ENCODE measurements at places on chromosomes 1 and 21. TPM values are rescaled to one million over a fixed set of nuclear protein-coding genes. Genes with fewer than 3 reads are reported as not detected.
A peak's percentile ranks its signal among the peaks of the same experiment; 100 is the strongest.

DNA sequence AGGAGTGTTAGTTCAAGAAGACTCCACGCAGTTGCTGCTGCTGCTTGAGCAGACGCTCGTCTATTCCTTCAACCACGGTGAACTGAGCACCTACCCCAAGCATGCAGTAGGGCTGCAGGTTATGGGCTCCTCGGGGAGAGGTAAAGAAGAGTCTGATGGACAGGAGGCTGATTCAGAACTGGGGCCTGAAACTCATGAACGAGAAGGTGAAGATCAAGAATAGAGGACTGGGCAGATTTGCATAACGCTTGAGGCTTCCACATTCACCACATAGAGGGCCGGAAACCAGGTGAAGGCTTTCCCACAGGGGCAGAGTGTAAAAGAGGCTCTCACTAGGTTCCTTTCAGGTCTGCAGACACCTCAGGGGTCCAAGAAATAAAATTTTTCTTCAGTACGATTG, 9.1 kb downstream of the ABCA4 start:
- DNase-seq = no peak

- no peak for DNase-seq
Measured at GRCh38 chr1:152537496-152537895, 23.2 kb downstream of the CRCT1 start.

- no peak for DNase-seq
Measured at GRCh38 chr1:29213055-29213454, 17.7 kb downstream of the MECR start.

GRCh38 chr1:156394835-156395461, 25.9 kb downstream of the RHBG start:
- no peak for DNase-seq

- peak; percentile 39 for DNase-seq
Measured at GRCh38 chr21:38148046-38148445, 108.7 kb upstream of the KCNJ15 start.

- no peak for DNase-seq
Measured at GRCh38 chr1:209621741-209622655, 30.2 kb downstream of the LAMB3 start.

DNA sequence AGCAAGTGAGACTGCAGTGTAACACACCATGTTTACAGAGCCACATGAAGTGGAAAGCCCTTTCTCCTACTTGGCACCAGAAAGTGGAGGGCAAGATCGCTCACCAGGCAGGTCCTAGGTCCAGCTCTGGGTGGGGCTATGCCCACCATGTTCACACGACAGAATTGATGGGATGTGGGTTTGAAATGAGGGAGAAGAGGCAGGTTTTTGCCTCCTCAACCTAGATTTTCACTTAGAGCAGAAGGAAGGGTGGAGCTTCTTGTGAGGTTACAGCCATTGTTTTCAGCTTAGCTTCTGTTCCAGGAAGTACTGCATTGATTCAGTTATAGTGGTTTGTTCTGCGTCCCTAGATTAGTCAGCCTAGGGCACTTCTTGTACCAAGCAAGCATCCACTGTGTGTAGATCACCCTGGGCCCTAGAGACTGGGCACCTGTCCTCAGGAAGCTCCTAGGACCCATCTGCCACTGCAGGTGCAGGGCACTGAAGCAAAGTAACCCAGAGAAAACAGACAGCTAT, 2.3 kb downstream of the CD53 start:
- no peak for DNase-seq

DNA sequence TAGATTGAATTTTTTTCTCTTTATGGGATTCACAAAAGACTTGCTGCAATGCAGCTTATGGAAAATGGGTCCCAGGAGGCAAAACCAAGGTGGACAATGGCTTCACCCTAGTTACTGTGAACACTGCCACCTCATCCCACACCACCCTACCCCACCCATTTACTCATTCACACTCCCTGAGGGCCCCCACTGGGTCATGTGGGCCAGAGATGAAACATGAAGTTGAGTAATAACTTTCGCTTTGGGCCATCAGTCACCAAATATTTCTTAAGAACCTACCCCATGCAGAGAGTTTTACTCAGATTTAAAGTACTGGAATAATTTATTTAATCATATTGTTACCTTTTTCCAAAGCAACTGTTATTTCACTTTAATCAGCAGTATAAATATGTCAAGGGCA, 191.8 kb downstream of the TPR start:
- DNase-seq = peak; percentile 16

- DNase-seq = peak; percentile 70
Measured at GRCh38 chr1:68321084-68321685, 88.9 kb upstream of the WLS start.

DNA sequence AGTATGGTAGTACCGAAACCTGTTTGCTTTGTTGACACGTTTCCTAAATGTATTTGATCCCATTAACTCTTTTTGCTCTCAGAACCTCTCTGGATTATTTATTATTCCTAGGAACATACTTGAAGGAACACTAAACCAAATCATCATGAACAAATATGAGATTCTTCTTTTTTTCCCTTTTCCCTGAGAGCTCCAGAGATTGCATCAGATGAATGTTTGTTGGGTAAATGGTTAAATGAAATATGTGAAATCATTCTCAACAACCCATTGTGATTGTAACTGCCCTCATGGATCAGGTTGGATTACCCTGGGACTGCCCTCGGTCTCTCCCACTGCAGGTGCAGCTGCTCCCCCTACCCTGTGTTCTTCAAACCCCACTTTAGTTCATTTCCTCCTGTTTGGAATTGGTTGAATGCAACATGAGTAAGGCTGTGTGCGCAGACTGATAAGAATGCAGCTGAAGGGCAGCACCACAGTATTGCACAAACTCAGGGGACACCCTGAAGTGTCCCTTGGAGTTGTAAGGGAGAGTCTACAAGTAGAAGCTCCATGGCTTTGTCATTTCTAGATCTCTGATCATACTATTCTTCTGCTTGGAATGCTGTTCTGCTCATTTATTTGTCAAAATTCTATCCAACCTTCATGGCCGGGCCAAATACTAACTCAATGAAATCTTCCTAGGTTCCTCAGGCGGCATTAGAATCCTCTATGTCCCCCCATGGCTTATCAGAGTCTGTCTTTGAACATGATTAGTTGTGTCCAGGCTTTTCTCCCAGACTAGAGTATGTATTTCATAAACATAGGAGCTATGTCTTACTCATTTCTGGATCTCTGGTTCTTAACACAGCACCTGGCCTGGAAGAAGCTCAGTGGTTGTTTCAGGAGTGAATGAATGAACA, 47.1 kb upstream of the NEK2 start:
- no peak for DNase-seq

GRCh38 chr21:44854664-44855446, 18.6 kb downstream of the PTTG1IP start:
- DNase-seq = peak; percentile 64

DNA sequence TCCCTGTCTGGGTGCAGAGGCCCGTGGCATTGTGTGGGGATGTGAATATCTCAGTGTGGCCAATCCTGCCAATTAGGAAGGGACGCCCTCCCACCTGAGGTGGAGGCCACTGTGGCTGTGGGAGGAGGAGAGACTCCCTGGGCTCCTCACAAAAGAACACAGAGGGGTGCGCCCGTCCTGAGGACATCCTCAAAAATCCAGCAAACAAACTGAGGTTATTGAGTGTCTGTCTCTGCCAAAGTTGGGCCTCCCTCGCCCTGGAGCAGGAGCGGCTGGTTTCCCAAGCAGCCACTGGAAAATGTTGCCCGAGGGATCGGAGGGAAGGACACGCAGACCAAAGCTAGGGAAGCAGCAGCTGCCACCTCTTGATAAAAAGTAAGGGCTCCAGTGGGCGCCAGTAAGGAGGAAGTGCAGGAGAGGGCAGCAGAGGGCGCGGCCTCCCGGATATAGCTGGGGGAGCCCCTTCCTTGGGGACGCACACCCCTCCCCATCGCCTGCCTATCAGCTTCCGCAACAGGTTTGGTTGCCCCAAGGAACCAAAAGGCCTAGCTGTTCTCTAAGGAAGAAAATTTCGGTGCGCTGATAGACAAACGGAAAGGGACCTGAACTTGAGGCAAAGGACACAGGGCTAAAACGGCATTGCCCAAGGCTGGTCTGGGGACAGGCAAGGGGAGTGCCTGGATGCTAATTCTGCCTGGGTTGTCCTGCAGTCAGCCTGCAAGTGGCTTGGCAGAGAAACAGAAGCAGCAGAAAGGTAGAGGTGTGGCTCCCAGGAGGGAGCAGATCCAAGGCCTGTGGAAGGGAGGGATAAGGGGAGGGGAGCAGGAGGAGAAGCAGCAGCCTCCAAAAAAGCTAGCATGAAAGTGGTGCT, 1.7 kb upstream of the GRIK3 start:
- DNase-seq = no peak

DNA sequence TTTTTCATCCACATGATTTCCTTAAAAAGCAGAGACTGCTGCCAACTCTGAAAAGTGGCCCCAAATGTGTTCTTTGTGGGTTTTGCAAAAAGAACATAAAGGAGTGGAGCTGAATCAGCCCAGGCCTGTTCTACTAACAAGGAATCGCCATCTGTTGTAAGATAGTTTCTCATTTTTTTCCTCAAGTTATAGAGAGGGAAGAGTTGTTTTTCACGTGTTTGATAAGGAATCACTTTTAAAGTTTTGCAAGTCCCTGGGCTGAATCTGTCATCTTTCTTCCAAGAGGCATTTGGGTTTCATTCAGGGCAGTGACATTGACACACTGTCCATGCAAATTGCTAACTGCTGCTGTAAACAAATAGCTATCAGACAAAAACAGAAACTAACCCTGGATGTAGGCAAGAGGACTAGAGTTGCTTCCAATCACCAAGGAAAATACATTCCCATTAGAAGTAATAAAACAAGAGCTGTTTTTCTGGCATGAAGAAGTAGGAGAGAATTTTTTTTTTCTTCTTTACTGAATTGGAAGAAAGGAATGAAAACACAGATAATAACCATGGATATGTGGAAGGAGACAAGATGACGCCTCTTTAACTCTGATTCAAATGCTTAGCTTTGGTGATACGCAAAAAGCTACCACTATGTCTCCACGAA, 58.8 kb upstream of the TBX15 start:
- DNase-seq = peak; percentile 81

DNA sequence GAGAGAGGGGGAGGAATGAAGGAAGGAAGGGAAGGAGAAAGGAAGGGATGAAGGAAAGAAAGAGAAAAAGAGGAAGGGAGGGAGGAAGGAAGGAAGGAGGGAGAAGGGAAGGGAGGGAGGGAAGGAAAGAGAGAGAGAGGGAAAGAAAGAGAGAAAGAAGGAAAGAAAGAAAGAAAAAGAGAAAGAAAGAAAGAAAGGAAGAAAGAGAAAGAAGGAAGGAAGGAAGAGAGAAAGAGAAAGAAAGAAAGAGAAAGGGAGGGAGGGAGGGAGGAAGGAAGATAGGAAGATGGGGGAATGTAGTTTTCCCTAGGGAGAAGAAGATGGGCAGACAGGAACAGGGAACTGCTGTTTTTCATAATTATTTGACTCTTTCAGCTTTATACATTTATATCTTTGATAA, 115.1 kb upstream of the CXADR start:
- DNase-seq = no peak

GRCh38 chr1:178407655-178408054, 89.1 kb downstream of the CLEC20A start:
- no peak for DNase-seq

DNA sequence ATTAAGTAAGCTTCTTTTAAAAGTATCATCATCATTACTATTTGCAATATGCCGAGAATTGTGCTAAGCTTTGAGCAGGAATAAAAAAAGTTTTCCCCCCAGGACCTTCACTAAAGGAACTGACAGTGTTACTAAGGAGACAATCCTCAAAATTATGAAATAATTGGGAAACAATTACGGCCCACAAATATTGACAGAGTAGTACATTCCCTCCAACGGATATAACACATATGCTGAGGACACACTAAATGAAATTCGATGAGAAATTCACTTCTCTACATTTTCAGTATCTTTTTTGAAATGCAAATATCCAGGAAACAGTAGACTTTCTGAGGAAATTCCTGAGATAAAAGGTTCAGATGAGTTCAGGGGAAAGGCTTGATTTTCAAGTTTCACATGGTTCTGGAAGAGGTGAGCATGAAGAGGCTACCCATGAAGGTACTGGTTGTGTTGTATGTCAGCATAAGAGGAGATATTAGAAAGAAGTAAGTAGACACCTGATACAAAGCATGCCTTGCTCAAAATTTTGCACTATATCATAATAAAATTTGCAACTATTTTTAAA, 171.2 kb upstream of the NR5A2 start:
- no peak for DNase-seq

- no peak for DNase-seq
Measured at GRCh38 chr1:182794676-182795201, 5.2 kb downstream of the NPL start.

UAP1 gene
- 108 TPM for total RNA-seq

PCAT6 gene
- not detected for total RNA-seq

FTCD gene
- total RNA-seq = 0.43 TPM

CHAF1B gene
- 3.9 TPM for total RNA-seq

ATP1A4 gene
- not detected for total RNA-seq

NID1 gene
- 211 TPM for total RNA-seq

IVL gene
- total RNA-seq = not detected

STUM gene
- total RNA-seq = under 0.01 TPM

FAM72D gene
- total RNA-seq = 0.43 TPM

Data from fibroblast of villous mesenchyme (primary cell).